ENCODE measurements at places on chromosomes 4 and X.

DNA sequence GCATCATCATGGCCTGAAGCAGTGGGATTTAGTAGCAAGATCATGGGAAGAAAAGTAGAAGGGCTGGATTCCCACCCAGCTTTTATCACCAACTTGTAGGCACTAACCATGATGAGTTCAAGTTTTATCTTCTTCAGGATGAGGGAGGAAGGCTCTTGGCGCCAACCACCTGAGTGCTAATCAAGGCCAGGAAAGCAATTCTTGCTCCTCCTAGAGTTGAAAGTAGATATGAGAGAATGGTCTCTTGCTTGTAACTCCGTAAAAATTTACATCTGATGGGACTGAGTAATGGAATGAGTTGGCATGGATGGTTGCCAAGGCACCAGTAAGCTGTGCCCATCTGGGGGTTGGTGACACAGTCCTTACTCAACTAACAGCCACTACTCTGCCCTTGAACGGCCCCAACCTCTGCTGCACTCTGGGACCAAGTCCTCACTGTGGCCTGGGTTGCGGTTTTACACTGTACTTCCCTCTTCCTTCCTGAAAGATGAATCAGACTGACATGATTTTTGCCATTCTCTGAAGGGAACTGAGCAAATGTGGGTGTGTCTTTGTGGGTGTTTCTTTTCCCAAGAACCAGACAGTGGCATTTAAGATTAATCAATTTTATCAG lies 39.4 kb upstream of the NDP start:
- no peak for DNase-seq

DNA sequence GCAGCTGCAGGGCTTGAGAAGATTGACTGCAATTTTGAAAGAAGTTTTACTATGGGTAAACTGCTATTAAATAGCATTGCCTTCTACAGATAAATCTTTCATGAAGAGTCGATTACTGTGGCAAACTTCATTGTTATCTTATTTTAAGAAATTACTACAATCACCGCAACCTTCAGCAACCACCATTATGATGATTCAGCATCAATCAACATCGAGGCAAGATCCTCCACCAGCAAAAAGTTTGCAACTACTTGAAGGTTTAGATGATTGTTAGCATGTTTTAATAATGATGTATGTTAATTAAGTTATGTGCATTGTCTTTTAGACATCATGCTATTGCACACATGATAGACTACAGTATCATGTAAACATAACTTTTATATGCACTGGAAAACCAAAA lies 1511.0 kb downstream of the FSTL5 start:
- no peak for DNase-seq

GRCh38 chr4:65943076-65943475 lies 272.8 kb upstream of the EPHA5 start:
- DNase-seq: no peak

DNA sequence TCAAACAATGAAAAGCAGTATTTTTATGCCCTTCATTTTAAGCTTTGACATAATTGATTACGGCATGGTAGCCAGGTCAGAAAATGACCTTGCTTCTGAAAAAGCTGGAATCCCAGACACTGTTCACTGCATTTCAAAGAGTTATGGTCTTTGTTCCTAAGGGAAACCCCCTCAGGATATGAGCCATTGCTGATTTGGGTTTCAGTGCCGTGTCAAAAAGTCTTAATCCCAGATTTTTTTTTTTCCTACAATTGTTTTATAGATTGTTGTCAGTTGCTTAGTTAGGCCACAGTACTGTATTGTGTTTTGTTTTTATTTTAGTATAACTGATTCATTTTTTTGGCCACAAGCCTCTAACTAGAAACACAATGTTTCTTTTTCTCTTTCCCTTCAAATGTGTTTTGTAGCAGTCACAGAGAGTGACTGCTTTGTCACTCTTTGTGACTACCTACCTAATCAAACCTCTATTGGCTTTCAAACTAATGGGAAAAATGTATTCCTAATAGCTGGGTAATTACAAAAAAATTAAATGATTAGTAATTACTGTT lies 10.3 kb downstream of the WDR44 start:
- no peak for DNase-seq

DNA sequence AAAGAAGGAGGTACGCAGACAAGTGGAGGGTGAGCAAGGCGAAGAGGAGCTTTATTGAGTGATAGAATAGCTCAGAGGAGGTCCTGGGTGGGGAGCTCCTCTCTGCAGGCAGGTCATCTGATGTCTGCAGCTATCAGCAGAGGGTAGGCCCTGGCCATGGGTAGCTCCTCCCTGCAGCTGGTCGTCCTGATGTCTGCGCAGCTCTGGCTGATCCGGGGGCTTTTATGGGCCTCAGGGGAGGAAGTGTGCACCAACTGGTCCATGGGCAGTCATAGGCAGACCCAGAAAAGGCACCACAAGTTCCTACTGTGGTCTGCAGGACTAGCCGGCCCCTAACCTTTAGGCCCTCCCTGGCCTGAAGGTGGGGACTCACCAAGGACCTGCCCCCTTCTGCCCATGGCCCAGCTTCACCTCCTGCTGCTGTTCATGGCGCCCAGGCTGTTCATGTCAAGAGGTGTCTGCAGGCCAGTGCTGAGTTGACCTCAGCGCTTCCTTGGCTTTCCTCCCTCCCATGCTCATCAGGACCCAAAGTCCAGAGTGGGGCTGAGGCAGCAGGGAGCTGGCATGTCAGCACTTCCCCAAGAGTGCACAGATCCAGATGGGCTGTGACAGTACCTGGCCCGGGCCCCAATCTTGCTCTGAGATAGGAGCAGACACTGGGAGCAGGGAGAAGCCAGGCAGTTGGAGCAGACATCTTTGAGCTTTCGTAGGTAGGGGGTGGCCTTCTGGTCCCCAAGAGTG lies 46.1 kb downstream of the ARAP2 start:
- DNase-seq: no peak

GRCh38 chrX:108396986-108397385 lies 41.2 kb downstream of the COL4A6 start:
- DNase-seq: no peak

GRCh38 chr4:188819233-188819632 lies 680.0 kb downstream of the TRIML1 start:
- DNase-seq: no peak

All from activated CD4-positive, alpha-beta T cell treated with anti-CD3 and anti-CD28 coated beads, Interleukin-2, amount 50 U/mL, for 1 hour (primary cell).